ENCODE measurements at places on chromosomes 12 and 14.
A peak's percentile ranks its signal among the peaks of the same experiment; 100 is the strongest.

GRCh38 chr12:105141320-105141922 lies 33.9 kb downstream of the WASHC4 start:
- no peak for DNase-seq

DNA sequence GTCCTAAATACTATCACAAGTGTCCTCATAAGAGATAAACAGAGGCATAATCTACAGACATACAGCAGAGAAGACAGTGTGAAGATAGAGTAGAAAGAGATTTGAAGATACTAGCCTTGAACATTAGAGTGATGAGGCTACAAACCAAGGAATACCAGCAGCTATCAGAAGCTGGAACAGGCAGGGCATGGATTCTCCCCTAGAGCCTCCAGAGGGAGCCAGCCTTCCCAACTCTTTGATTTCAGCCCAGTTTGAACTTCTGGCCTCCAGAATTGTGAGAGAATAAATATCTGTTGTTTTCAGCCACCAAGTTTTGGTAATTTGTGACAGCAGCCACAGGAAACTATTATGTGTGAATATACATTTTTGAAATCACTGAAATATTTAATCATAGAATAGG lies 47.2 kb downstream of the CCDC91 start:
- no peak for DNase-seq

GRCh38 chr12:104955703-104956102 lies 2.4 kb downstream of the SLC41A2 start:
- DNase-seq = no peak

GRCh38 chr14:81222126-81222525 lies 1.4 kb upstream of the GTF2A1 start:
- no peak for DNase-seq

GRCh38 chr14:55352201-55352600 lies 59.4 kb downstream of the ATG14 start:
- DNase-seq = no peak

GRCh38 chr14:22084393-22085281 lies 411.0 kb upstream of the OR4E1 start:
- peak; percentile 76 for DNase-seq

DNA sequence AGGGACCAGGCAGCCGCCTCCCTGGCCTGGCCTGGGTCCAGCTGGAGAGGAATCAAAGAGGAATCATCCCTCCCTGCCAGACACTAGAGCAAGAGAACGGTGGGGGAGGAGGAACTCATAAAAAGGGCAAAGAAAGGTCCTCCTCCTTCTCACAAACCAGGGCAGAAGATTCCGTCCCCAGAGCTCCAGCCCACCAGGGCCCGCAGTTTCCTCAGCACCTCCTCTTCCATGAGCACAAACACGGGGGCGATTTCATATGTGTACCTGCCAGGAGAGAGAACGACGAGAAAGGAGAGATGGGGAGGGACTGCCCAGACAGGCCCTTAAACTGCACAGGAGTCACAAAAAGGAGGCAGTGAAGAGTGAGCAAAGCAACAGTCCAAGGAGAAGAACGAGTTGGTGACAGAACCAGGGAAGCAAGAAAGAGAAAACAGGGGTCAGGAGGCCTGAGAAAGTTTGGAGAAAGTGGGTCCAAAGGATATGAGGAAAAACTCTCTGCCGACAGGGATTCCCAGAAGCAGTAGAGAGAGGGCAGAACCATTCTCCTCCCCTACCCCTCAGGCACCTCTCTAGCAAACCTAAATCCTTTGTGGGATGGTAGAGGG lies 8.7 kb upstream of the ZNF740 start:
- DNase-seq = no peak

DNA sequence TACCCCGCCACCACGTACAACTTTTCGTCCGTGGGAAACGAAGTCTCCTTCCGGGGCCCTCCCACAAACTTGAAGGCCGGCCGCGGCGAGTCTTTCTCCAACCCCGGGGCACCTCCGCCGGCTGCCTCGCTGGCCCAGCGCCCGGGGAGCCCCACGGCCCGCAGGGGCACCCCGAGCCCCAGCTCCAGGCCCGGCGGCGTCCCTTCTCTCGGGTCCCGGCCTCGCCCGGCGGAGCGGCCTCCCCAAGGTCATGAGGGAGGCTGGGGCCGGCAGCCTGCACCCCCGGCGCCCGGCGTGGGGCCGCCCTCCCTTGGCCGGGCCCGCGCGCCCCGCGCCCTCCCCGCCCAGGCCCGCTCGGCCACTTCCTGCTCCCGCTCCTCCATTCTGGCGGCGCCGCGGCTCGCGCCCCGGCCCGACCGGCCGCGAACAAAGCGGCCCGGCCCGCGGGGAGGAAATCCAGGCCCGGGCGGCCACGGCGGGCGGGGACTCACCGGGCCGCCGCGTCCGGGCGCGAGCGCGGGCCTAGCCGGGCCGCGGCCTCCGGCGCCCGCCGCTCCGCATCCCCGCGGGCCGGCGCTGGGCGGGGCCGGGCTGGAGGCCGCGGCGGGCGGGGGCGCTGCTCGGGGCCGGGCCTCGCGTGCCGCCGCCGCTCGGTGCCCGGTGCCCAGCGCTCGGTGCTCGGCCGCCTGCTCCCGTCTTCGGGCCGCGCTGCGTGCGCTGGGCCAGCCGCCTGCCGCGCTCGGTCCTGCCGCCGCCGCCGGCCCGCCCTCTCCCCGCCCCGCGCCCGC lies at the start of gene AKT1:
AKT1 (minus strand) TSS at position 756 of the 788 bp plus-strand sequence. CDS start 3,105 bp downstream, outside the sequence.
- DNase-seq = no peak

GRCh38 chr14:93299866-93300265 lies 33.0 kb downstream of the BTBD7 start:
- peak; percentile 18 for DNase-seq

GRCh38 chr12:109892748-109893147 lies 7.3 kb upstream of the TCHP start:
- no peak for DNase-seq

DNA sequence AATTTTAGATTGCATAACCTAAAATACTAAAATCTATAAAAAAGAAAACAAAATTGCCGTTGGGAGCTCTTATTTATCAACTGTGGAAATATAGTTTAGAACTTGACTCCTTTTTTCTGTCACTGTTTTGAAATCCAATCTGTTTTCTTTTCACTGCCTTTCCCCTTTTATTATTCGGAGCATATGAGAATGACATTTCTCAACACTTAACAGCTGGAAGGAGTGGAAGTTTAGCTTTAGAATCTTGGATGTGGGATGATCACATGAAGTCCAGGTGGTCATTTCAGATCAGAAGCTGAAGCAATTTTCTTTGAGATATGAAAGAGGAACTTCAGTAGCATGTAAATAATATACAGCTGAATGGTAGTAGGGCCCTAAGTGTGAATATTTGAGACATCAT lies 16.7 kb downstream of the TRHDE start:
- DNase-seq = no peak
